Endothelial cell of umbilical vein (primary cell): ENCODE measurements at places on chromosomes 16 and 17. TPM values are rescaled to one million over a fixed set of nuclear protein-coding genes. Genes with fewer than 3 reads are reported as not detected.

NEK8 gene
- 3.0 and 3.1 TPM in 2 replicates for total RNA-seq

GLP2R gene
- not detected in 2 replicates for total RNA-seq

KREMEN2 gene
- total RNA-seq = not detected in 2 replicates

NXN gene
- total RNA-seq = 58.9 and 77.3 TPM in 2 replicates

NKD1 gene
- 0.32 TPM in 1 of 2 replicates, not detected in the other for total RNA-seq

GRCh38 chr17:4499431-4500190 lies 930 bp downstream of the SPNS2 start:
- peak; percentile 69 for DNase-seq

- DNase-seq = no peak
Observed at GRCh38 chr16:1335996-1336395, 2.6 kb downstream of the BAIAP3 start.

- DNase-seq = no peak
Observed at GRCh38 chr17:77285594-77286390, 145.0 kb downstream of the SEC14L1 start.

DNA sequence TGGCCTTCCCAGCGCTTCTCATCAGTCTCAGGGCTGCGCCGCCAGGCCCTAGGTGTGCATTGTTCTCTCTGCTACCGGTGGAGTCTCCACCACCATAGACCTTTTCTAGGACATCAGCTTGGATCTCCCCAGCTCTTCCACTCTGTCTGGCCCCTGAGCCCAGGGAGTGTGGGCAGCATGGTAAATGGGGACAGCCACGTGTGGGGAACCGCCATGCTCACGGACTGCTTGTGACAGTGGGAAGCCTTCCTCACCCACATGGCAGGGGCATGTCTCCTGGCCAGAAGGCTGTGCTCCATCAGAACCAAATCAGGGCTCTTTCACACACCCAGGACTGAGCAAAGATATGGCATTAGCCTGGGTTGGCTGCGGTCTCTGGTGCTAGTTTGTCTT lies 51.3 kb downstream of the TNFRSF13B start:
- no peak for DNase-seq

DNA sequence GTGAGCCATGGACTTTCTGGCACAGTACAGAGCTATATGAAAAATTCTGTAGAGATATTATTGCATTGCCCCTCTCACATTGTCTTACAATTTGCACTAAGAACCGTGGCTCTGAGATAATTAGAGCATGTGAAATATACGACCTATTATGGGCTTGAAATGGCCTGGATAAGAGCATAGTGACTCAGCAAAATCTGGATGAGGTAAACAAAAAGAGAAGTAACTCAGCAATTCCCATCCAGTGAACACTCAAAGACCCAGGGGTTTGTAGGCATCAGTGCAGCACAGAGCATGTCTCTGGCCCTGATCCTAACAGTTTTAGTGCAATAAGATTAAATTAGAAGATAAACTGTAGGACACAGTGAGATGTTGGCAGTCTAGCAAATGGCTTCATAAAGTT lies 317.2 kb upstream of the MYOCD start:
- no peak for DNase-seq

- no peak for DNase-seq
Observed at GRCh38 chr16:73418691-73419090, 370.8 kb upstream of the ZFHX3 start.

- no peak for DNase-seq
Observed at GRCh38 chr17:55990332-55991006, 162.8 kb upstream of the ANKFN1 start.

DNA sequence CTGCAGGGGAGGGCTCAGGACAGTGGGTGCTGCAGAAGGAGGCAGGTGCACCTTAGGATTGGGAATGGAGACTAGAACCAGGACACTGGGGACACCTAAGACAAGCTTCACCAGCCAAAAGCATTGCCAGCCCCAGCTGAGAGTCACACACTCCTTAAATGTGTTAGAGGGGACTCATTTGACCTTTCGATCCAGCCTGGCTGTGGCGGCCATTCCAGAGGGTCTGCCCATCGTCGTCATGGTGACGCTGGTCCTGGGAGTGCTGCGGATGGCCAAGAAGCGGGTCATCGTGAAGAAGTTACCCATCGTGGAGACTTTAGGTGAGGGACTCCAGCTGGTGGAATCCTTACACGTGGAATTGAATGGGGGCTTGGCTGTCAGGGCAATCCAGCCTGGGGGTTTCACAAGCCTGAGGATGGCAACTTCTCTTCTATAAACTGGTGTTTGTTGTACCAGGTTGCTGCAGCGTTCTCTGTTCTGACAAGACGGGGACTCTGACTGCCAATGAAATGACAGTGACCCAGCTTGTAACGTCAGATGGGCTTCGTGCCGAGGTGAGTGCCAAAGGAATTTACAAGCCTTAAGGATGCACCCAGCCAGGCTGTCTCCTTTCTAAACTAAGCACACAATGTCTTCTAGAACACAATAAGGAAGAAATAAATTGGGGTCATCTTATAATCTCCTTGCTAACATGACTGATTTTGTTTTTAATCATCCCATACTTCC lies 65.3 kb downstream of the MEAK7 start:
- no peak for DNase-seq

DNA sequence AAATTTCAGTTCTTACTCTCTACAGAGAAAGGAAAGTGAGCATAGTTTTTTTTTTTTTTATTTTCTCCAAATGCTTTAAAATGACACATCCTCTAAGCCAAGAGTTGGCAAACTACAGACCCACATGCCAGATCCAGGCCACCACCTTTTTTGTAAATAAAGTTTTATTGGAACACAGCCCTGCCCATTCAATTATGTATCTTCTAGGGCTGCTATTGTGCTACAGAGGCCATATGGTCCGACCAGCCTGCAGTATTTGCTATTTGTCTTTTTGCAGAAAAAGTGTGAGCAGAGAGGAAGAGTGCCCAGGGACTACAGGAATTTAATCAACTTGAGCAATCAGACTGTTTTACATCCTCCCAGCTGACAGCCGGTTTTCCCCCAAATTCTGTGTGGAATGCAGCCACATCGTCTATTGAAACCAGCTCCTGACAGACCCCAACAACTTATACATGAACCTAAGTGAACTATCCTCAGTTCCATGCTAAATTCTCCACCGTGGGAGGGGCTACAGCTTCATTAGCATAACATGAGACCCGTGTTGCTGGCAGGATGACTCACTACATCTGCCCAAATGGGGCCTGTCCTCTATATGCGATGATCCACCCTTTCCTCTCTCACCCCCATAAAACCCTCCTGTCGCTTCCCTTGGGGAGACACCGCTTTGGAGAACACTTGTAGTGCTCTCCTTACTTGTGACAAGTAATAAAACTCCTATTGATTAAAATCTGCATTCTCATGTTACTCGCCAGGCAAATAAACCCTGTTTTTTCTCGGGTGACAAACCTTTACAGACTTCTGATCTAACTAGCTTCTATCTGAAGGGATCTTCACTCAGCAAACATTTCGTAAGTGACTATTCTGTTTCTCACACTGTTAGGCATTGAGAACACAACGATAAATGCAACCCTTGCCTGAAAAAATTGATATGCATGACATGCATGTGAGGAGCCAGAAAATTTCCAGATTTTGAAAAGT lies 149.4 kb upstream of the HS3ST3A1 start:
- DNase-seq = no peak

DNA sequence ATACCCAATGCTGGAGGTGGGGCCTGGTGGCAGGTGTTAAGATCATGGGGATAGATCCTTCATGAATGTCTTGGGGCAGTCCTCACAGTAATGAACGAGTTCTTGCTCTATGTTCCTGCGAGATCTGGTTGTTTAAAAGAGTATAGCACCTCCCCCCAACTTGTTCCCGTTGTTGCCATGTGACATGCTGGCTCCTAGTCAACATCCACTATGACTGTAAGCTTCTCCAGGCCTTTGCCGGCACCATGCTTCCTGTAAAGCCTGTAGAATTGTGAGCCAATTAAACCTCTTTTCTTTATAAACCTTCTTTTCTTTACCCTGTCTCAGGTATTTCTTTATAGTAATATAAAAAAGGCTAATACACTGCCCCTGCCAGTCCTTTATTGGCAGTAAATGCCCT lies 33.3 kb downstream of the RANBP10 start:
- DNase-seq = peak; percentile 86

- no peak for DNase-seq
Observed at GRCh38 chr17:40506786-40507185, 5.4 kb upstream of the TNS4 start.

DNA sequence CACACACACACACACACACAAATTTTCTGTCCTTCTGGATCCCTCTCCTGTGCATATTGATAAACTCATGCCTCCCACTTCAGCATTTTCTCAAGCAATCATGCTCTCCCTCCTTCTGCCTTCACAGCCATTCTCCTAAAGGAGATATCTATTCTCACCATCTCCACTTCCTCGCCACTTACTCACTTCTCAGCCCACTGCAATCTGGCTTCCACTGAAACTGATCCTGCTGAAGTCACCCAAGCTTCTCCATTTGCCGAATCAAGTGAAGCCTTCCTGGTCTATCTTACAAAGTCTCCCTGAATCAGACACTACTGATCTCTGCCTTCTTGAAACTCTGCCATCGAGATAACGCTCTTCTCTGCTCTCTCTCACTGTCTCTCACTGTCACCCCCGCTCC lies 54.0 kb upstream of the GNAO1 start:
- DNase-seq = no peak

DNA sequence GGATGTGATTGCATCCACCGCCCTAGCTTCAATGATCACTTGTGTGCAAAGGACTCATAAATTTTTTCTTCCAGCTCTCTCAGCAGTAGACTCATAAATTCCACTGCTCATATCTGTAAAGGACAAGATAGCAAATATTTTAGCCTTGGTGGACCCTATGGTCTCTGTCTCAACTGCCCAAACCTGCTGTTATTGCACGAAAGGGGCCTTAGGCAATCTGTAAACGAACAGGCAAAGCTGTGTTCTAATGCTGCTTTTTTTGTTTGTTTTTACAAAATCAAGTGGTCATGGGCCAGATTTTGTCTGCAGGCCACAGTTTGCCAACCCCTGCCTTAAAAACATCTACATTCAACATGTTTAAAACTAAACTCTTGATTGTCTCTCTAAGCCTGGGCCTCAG lies 34.1 kb downstream of the FAM20A start:
- DNase-seq = no peak

- no peak for DNase-seq
Observed at GRCh38 chr17:10871914-10872313, 34.0 kb upstream of the PIRT start.

- DNase-seq = peak; percentile 54
Observed at GRCh38 chr17:57215317-57215716, 41.0 kb upstream of the MSI2 start.

DNA sequence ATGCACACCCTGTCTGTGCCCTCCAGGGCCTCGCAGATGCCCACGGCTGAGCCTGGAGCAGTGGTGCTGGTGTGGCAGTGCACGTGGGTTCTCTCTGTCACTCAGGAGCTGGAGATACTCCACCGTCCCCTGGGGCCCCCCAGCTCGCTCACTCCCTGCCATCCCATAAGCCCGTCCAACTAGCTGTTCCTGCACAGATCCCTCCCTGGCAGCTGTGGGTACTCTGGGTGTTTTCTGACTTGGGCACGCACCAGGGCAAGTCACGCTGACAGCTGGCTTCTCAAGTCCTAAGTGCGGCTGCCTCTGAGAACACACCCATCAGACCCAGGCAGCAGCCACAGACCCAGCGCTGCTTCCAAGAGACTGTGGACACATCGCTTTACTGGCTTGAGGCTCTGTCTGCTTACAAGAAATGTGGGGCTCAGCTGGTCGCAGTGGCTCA lies 25.4 kb upstream of the ITGB4 start:
- no peak for DNase-seq

GRCh38 chr16:30397776-30398660 lies 2.8 kb downstream of the ZNF48 start:
- DNase-seq = no peak

GRCh38 chr16:72711823-72712222 lies 336.1 kb downstream of the ZFHX3 start:
- no peak for DNase-seq

- no peak for DNase-seq
Observed at GRCh38 chr17:73954951-73955350, 248.5 kb upstream of the RPL38 start.

DNA sequence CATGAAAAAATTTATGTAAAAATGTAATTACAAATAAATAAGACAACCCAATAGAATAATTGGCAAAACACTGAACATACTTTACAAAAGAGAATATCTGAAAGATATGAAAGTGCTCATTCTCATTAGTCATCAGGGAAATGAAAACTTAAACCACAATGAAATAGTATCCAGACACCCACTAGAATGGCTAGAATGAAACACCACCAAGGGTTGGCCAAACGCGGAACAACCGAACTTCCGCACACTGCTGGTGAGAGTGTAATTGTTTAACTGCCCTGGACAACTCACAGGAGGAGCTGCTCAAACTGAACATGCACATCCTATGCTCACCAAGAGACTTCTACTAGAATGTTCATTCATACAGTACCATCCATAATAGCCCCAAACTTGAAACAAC lies 5.8 kb upstream of the ZDHHC7 start:
- no peak for DNase-seq

GRCh38 chr17:70881093-70881492 lies 711.8 kb downstream of the KCNJ2 start:
- DNase-seq = no peak

GRCh38 chr17:32609884-32610650 lies 123.3 kb downstream of the CDK5R1 start:
- no peak for DNase-seq

DNA sequence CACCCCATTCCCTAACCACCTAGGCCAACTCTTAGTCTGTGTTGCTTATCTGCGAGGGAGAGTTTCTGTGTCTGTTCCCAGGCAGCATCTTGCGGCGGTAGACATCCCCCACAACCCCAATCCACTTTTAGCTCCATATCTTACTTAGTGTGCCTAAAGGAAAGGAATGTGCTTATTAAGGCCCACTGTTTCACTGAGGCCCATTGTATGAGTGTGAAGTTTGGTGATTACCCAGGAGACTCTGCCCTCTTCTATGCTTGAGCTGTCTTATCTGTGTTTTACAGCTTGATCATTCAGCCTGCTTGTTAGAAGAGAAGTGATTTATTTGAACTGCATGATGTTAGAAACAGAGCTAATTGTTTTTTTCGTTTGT lies 10.3 kb upstream of the MLYCD start:
- DNase-seq = no peak
